ENCODE measurements at places on chromosomes 12 and 14.

DNA sequence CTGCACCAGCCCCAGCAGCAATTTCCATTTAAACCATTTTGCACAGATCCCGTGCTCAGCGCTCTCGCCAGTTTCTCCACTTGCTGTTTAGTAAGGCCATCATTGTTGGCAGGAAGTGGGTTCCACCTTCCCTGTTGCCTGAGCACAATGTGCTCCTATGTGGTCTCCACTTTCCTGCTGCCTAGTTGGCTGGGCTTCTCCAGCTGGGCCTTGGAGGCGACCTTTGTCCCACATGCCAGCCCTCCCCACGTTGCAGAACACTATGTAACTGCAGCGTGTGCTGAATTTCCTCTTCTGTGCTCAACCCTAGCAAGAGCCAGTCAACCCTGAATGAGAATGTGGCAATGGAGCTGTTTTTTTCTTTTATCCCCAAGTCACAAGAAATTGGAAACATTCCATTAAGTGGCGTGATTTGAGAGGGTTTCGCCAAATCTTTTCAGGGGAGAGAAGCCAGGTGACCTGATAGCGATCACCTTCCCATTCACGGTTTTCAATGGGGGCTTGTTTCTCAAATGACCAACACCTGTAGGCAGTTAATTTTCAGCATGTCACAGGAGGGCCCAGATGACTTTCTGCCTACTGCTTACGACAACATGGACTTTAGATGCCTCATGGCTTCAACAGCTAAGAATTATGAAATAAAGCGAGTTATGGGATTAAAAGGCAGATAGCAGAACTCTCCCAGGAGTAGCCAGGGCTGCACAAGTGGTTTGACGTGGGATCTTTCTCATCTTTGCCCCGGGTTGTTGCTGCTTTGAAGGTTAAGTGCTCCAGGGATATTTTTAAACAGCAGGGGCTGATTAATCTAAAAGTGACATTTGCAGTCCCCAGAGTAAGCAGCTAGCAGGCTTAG, at the start of gene ACACB:
ACACB (plus strand) TSS at position 830 of the 853 bp plus-strand sequence. CDS start 22,819 bp downstream, outside the sequence.
- DNase-seq, result no peak

GRCh38 chr12:81953541-81953940, 194.4 kb upstream of the PPFIA2 start:
- DNase-seq, result no peak

DNA sequence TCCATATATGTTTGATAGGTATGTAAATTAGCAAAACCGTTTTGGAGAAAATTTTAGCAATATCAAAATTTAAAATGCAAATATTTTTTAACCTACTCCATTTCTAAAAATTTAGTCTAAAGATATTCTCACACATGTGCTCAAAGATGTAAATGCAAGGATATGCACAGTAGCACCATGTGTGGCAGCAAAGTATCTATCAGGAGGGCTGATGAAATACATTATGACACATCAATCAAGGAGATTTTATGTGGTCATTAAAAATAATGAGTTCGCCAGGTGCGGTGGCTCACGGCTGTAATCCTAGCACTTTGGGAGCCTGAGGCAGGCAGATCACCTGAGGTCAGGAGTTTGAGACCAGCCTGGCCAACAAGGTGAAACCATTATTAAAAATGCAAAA, 8.0 kb upstream of the C1R start:
- no peak for DNase-seq

DNA sequence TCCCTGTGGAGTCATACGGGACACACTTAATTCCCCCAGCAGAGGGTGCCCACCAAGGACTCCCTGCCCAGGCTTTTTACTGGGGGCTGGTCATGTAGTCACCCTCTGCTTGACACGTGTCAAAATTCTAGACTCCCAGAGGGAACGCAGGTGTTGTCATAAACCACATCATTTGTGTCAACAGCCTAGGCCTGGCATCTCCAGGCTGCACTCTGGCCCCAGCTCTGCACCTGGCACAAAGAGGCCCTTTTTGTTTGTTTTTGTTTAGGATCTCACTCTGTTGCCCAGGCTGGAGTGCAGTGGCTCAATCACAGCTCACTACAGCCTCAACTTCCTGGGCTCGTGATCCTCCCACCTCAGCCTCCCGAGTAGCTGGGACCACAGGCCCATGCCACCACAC, 21.1 kb downstream of the BRI3BP start:
- no peak for DNase-seq

- DNase-seq, result no peak
Observed at GRCh38 chr14:103703433-103704385, 11.5 kb downstream of the XRCC3 start.

- no peak for DNase-seq
Observed at GRCh38 chr12:26374934-26375680, 179.7 kb downstream of the SSPN start.

GRCh38 chr12:75389061-75389460, 1.8 kb upstream of the GLIPR1L2 start:
- DNase-seq, result no peak

DNA sequence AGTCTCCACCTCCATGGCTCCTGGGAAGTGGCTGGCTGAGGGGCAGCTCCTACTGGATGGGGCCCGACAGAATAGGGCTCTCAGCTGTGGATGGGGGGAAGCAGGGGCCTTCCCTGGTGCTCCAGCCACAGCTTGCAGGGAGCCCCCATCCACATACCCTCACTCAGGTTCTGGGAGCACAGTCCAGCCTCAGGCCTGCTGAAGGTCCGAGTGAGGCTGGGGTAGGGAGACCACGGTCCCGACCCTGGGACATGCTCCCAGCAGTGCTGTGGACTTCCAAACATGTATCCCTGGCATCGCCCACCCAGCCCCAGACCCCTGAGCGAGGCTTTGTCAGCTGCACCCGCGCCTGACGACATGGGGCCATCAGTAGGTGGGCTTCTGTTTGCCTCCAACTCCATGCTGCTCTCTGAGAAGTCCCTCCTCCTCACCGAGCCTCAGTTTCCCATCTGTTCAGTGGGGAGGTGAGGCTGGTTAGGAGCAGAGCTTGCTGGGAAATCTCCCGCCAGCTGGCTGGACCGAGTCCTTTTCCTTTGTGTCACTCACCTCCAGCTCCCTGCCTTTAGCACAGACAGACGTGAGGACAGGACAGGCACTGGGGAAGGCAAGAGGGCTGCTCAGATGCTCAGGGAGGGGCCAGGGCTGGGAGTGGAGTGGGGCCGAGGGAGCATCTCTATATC, 9.1 kb upstream of the ATG101 start:
- no peak for DNase-seq

DNA sequence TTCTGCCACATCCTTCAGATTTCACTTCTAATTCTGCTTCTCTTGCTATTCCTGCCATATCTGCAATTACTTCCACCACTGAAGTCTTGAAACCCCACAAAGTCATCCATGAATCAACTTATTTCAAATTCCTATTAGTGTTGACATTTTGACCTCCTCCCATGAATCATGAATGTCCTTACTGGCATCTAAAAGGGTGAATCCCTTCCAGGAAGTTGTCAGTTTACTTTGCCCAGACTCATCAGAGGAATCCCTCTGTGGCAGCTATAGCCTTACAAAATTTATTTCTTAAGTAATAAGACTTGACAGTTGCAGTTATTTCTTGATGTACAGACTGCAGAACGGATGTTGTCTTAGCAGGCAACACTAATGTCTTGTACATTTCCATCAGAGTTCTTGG, 162.9 kb downstream of the PCNX1 start:
- DNase-seq, result no peak

- DNase-seq, result no peak
Observed at GRCh38 chr14:95518045-95518751, 1.7 kb upstream of the SYNE3 start.

GRCh38 chr12:109098183-109098604, 797 bp downstream of the UNG start:
- DNase-seq, result no peak

DNA sequence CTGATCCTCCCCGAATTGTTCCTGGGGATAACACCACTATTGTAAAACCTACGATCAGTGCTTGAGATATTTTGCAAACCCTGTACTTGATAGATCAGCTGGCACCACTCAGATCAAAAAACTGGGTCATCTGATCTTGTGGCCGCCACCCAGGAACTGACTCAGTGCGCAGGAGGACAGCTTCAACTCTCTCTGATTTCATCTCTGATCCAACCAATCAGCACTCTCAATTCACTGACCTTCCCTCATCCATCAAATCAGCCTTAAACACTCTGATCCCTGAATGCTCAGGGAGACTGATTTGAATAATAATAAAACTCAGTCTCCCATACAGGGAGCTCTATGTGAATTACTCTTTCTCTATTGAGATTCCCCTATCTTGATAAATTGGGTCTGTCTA, 4.2 kb upstream of the XPOT start:
- DNase-seq, result peak; percentile 15

GRCh38 chr14:102833991-102834390, 56.7 kb downstream of the TRAF3 start:
- DNase-seq, result no peak

GRCh38 chr12:15756822-15757221, 32.4 kb downstream of the EPS8 start:
- DNase-seq, result no peak

DNA sequence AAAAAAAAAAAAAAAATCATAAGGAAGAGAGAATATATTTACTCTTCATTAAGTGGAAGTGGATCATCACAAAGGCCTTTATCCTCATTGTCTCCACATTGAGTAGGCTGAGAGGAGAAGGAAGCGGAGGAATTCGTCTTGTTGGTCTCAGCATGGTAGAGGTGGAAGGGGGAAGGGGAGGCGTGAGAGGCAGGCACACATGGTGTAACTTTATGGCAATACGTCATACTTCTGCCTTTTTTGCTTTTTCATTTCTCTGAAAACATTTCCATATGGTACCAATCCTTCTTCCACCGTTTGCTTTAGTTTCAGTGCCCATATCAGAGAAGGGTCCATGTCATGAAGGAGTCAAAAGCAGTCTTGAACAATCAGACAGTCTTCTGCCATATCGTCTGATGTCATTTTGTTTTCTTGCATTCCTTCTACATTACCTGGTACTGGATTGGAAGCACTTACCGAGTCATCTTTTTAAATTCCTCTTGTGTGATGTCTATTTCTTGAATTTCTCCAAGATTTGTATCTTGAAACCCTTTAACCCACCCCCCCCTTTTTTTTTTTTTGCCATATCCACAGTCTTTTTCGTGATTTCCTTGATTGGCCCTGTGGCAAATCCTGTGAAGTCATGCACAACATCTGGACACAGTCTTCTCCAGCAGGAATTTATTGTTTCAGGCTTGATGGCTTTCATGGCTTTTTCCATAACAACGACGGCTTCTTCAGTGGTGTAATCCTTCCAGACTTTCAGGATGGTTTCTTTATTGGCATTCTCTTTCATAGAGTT, 8.9 kb downstream of the FUT8 start:
- no peak for DNase-seq

GRCh38 chr12:21939435-21939834, 1.8 kb downstream of the ABCC9 start:
- no peak for DNase-seq

- DNase-seq, result no peak
Observed at GRCh38 chr14:58106446-58106845, 45.6 kb downstream of the ARMH4 start.

DNA sequence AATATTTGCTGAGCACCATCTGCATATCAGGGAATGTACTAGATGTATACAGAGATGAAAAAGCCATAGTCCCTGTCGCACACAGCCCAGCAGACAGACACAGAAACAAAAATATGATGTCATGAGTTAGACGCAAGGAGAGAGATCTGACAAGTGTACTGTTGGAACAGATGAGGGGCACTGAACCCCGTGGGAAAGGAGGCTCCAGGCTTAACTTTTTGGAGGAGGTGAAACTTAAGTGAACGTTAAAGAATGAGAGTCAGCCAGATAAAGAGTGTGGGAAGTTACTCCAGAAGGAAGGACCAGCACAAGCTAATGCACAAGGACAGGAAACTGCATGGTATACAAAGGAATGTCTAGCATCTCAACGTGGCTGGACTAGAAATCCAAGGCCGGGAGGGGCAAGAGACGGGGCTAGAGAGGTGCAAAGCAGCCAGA, 2.5 kb upstream of the ACTN1 start:
- no peak for DNase-seq

GRCh38 chr14:76701981-76702380, 59.3 kb upstream of the VASH1 start:
- DNase-seq, result no peak

- no peak for DNase-seq
Observed at GRCh38 chr14:105205673-105206208, 24.6 kb upstream of the NUDT14 start.

Measured in T-helper 17 cell (primary cell).